ENCODE measurements at places on chromosomes 5 and 9. TPM values are rescaled to one million over a fixed set of nuclear protein-coding genes. Genes with fewer than 3 reads are reported as not detected.

- DNase-seq = no peak
- H3K27me3 ChIP-seq = no peaks in the 10 kb centered on the region
- H3K36me3 ChIP-seq = no peaks in the 10 kb centered on the region
- H3K4me1 ChIP-seq = no peaks in the 10 kb centered on the region
- H3K4me3 ChIP-seq = no peak overlapping the region
- no peak overlapping the region for H3K27ac ChIP-seq
Observed at GRCh38 chr5:91095786-91096385, 287.2 kb downstream of the ARRDC3 start.

- H3K4me3 ChIP-seq = no peak overlapping the region
- H3K36me3 ChIP-seq = no peaks in the 10 kb centered on the region
- no peak for DNase-seq
- no peaks in the 10 kb centered on the region for H3K4me1 ChIP-seq
- H3K27me3 ChIP-seq = no peaks in the 10 kb centered on the region
Observed at GRCh38 chr5:35305336-35306020, 75.2 kb upstream of the PRLR start.

DNA sequence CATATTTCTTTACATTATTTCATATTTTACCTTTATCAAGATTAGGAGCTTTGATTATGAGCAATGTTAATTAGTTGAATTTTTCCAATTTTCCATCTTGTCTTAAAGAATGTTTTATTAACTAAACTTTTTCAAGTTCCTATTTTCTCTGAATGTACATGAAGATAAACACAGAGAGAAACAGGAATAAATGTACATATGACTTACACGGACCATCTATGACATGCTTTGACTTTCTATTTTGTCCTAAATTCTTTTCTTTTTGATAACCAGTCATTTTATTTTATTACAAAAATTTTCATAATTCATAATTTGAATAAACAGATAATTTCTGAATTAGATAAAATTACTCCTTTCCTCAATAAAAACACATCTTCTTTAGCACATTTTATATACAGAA is 1038.8 kb upstream of the ARRDC3 start:
- DNase-seq = no peak
- H3K4me1 ChIP-seq = no peaks in the 10 kb centered on the region
- H3K36me3 ChIP-seq = no peaks in the 10 kb centered on the region
- no peaks in the 10 kb centered on the region for H3K27me3 ChIP-seq
- H3K4me3 ChIP-seq = no peak overlapping the region

DNA sequence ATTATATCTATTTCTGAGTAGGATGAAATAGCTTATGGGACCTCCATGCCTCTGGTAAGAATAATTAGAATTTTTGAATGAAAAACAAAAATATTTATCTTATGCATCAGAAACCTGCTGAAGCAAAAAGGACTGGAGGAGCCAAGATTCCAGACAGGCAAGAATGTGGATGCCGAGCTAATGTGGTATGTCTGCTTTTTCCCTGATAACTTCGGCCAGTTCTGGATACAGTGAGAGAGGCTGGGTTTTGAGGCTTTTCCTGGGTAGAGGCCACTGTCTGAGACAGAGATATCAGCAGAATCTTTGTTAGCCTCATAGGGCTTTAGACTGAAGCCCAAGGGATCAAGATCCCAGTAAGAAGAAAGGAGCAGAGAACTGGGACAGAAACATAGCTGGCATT is 5.2 kb upstream of the CTNND2 start:
- H3K27ac ChIP-seq = no peak overlapping the region
- no peaks in the 10 kb centered on the region for H3K27me3 ChIP-seq
- H3K36me3 ChIP-seq = no peaks in the 10 kb centered on the region
- no peak for DNase-seq

- no peak overlapping the region for H3K4me3 ChIP-seq
- no peak overlapping the region for H3K27ac ChIP-seq
- DNase-seq = no peak
- no peaks in the 10 kb centered on the region for H3K4me1 ChIP-seq
- H3K36me3 ChIP-seq = no peaks in the 10 kb centered on the region
Observed at GRCh38 chr9:133221177-133221809, 12.2 kb upstream of the OBP2B start.

- no peak overlapping the region for H3K27ac ChIP-seq
- no peak overlapping the region for H3K4me3 ChIP-seq
- no peak for DNase-seq
- no peaks in the 10 kb centered on the region for H3K4me1 ChIP-seq
Observed at GRCh38 chr9:133581513-133582343, 27.5 kb downstream of the FAM163B start.

GRCh38 chr5:158451203-158451992 is 592.5 kb upstream of the CLINT1 start:
- no peak overlapping the region for H3K27ac ChIP-seq
- no peaks in the 10 kb centered on the region for H3K4me1 ChIP-seq
- no peak overlapping the region for H3K4me3 ChIP-seq
- DNase-seq = no peak
- no peaks in the 10 kb centered on the region for H3K36me3 ChIP-seq

GRCh38 chr5:138725153-138725817 is 27.9 kb upstream of the CTNNA1 start:
- no peak overlapping the region for H3K4me3 ChIP-seq
- H3K27ac ChIP-seq = no peak overlapping the region
- H3K4me1 ChIP-seq = peaks cover 8% of the 10 kb centered on the region
- H3K27me3 ChIP-seq = no peaks in the 10 kb centered on the region
- H3K36me3 ChIP-seq = no peaks in the 10 kb centered on the region

DNA sequence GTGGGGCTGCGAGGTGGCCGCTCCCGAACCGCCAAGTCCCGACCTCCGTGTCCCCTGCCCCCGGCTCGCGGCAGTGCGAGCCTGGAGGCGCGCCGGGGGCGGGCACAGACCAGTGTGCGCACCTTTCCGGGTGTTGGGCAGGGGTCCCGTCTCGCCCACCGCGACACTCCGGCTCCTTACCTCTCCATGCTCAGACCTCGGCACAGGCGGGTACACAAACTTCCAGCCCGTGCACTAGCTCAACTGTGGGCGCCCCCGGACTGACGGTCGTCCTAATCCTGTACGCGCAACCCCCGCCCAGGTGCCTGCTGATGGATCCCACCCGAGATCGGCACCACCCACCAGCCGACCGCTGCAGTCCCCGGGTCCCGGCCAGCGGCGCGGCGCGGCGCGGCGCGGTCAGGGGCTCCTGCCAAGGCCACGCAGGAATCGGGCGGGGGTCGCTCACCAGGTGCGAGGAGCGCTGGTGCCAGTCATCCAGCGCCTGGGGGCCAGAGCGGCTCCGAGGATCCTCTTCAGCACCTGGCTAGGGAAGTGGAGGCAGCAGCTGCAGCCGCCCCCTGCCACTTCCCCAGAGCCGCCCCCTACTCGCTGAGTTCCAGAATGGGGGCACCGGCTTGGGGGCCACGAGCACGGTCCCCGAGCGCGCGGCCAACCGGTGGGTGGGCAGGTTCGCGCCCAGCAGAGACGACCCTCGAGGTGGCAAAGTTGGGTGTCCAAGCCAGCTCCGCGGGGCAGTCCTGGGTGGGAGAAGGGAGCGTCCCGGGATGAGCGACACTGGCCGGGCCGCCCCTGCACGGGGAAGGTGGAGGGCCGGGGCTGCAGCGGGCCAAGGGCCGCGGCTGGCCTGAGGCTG is 511 bp downstream of the SEMA5A start:
- H3K27ac ChIP-seq = no peak overlapping the region
- no peak for DNase-seq
- H3K27me3 ChIP-seq = peaks cover 1% of the 10 kb centered on the region
- H3K4me1 ChIP-seq = peaks cover 3% of the 10 kb centered on the region
- peak overlapping the region; percentile 46 for H3K4me3 ChIP-seq
- no peaks in the 10 kb centered on the region for H3K36me3 ChIP-seq

GRCh38 chr5:79263290-79263689 is 27.4 kb downstream of the JMY start:
- DNase-seq = peak; percentile 34
- peaks cover 14% of the 10 kb centered on the region for H3K4me1 ChIP-seq
- H3K4me3 ChIP-seq = no peak overlapping the region
- peak overlapping the region; percentile 43 for H3K27ac ChIP-seq
- H3K36me3 ChIP-seq = no peaks in the 10 kb centered on the region
- H3K27me3 ChIP-seq = no peaks in the 10 kb centered on the region

GRCh38 chr9:114995681-114996221 is 65.4 kb upstream of the TNFSF8 start:
- H3K4me1 ChIP-seq = no peaks in the 10 kb centered on the region
- no peak overlapping the region for H3K4me3 ChIP-seq
- H3K27me3 ChIP-seq = peaks cover 8% of the 10 kb centered on the region
- no peaks in the 10 kb centered on the region for H3K36me3 ChIP-seq
- DNase-seq = no peak
- no peak overlapping the region for H3K27ac ChIP-seq

GRCh38 chr5:142800776-142801494 is 30.8 kb downstream of the ARHGAP26 start:
- peaks cover 9% of the 10 kb centered on the region for H3K4me1 ChIP-seq
- 0 out of 2 replicates have a peak overlapping the region, but pooled peaks have one; percentile 6 for H3K27ac ChIP-seq
- peak; percentile 48 for DNase-seq
- no peaks in the 10 kb centered on the region for H3K27me3 ChIP-seq
- no peaks in the 10 kb centered on the region for H3K36me3 ChIP-seq

- H3K27me3 ChIP-seq = no peaks in the 10 kb centered on the region
- DNase-seq = no peak
- H3K4me3 ChIP-seq = no peak overlapping the region
- H3K4me1 ChIP-seq = no peaks in the 10 kb centered on the region
Observed at GRCh38 chr9:94663140-94663539, 23.8 kb upstream of the FBP1 start.

- no peaks in the 10 kb centered on the region for H3K4me1 ChIP-seq
- no peaks in the 10 kb centered on the region for H3K36me3 ChIP-seq
- no peaks in the 10 kb centered on the region for H3K27me3 ChIP-seq
- H3K4me3 ChIP-seq = no peak overlapping the region
- H3K27ac ChIP-seq = no peak overlapping the region
- DNase-seq = no peak
Observed at GRCh38 chr5:7728076-7728475, 122.9 kb downstream of the CFAP90 start.

DNA sequence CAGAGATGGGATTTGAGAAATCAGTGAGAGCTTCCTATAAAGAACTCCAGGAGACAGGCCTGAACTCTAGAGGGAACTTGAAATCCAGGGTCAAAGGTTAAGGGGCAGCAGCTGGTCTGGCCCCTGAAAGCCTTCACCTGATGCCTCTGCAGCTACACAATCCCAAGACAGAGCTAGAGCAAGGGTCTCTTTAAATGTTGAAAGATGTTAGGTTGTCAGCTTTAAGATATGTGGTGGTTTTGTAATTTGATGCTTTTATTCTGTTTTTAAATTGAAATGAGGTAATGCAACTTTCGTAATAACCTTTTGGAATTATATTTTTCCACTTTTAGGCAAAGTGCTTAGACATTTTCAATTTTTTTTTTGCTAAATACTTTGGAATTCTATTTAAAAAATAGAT is 2.4 kb downstream of the SOWAHA start:
- no peaks in the 10 kb centered on the region for H3K27me3 ChIP-seq
- no peak for DNase-seq
- H3K27ac ChIP-seq = no peak overlapping the region
- no peak overlapping the region for H3K4me3 ChIP-seq
- no peaks in the 10 kb centered on the region for H3K36me3 ChIP-seq

DNA sequence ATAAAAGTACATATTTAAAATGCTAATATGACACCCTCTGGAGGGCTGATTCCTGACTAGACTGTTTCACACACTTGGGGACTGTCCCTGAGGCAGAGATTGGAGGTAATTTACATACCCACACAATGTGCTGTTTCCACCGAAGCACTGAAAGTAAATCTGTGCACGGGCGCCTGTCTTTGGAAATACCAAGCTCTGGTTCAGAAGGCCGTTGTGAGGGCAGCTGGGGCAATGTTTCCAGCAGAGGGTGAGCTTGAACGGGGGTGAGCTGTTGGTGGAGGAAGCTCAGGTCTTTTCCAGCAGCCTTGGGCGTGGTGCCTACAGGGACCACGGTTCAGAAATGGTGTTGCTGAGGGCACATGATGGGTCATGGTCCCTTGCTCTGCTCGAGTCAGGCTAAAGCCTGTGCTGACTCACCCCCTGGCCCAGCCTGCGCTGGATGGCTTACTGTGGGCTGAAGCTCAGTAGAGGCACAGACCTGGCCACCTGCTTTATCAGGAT is 25.8 kb upstream of the HMCN2 start:
- H3K27ac ChIP-seq = no peak overlapping the region
- peaks cover 19% of the 10 kb centered on the region for H3K4me1 ChIP-seq
- peak; percentile 31 for DNase-seq
- H3K36me3 ChIP-seq = no peaks in the 10 kb centered on the region
- H3K27me3 ChIP-seq = no peaks in the 10 kb centered on the region

- no peak for DNase-seq
- no peaks in the 10 kb centered on the region for H3K4me1 ChIP-seq
- peaks cover 3% of the 10 kb centered on the region for H3K36me3 ChIP-seq
Observed at GRCh38 chr9:123645126-123645525, 284.8 kb downstream of the DENND1A start.

- no peak overlapping the region for H3K27ac ChIP-seq
- no peaks in the 10 kb centered on the region for H3K36me3 ChIP-seq
- H3K4me3 ChIP-seq = no peak overlapping the region
- H3K27me3 ChIP-seq = peaks cover 3% of the 10 kb centered on the region
- no peak for DNase-seq
Observed at GRCh38 chr9:114484215-114484853, 20.9 kb downstream of the WHRN start.

GRCh38 chr5:13692172-13692571 is 252.3 kb downstream of the DNAH5 start:
- H3K36me3 ChIP-seq = no peaks in the 10 kb centered on the region
- no peak overlapping the region for H3K27ac ChIP-seq
- H3K27me3 ChIP-seq = no peaks in the 10 kb centered on the region
- DNase-seq = no peak
- no peak overlapping the region for H3K4me3 ChIP-seq
- H3K4me1 ChIP-seq = no peaks in the 10 kb centered on the region

- H3K27me3 ChIP-seq = no peaks in the 10 kb centered on the region
- H3K27ac ChIP-seq = no peak overlapping the region
- no peaks in the 10 kb centered on the region for H3K36me3 ChIP-seq
- H3K4me3 ChIP-seq = no peak overlapping the region
- H3K4me1 ChIP-seq = peaks cover 7% of the 10 kb centered on the region
Observed at GRCh38 chr5:142779163-142779840, 9.1 kb downstream of the ARHGAP26 start.

DNA sequence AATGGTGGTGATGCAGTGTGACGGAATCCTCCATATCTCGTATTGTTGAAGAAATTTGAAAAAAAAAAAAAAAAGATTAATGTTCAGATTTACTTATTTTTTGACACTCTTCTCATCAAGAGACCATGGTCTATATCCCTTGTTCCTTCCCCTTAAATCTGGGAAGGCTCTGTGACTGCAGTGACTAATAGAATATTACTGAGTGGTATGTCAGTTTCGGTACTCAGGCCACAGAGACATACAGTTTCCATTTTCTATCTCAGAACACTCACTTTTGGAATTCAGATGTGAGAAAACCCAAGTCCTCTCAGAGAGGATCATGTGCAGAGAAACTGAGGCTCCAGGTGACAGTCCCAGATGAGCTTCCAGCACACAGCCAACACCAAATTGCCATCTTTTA is 1193.5 kb downstream of the DTWD2 start:
- H3K36me3 ChIP-seq = no peaks in the 10 kb centered on the region
- no peak overlapping the region for H3K4me3 ChIP-seq
- DNase-seq = no peak
- no peaks in the 10 kb centered on the region for H3K27me3 ChIP-seq
- H3K27ac ChIP-seq = no peak overlapping the region

- DNase-seq = no peak
- no peak overlapping the region for H3K4me3 ChIP-seq
- H3K4me1 ChIP-seq = no peaks in the 10 kb centered on the region
- H3K27ac ChIP-seq = no peak overlapping the region
- no peaks in the 10 kb centered on the region for H3K27me3 ChIP-seq
Observed at GRCh38 chr5:171895081-171895480, 109.5 kb downstream of the SMIM23 start.

The OTP gene
- 8.4 TPM for total RNA-seq

The MEGF10 gene
- total RNA-seq = 0.05 TPM

The ANKRD18A gene
- total RNA-seq = not detected

The GPSM1 gene
- total RNA-seq = 0.10 TPM

The AIF1L gene
- total RNA-seq = not detected

The SELENOP gene
- 0.95 TPM for total RNA-seq

Data from GM12878 (cell line).